ENCODE measurements at places on chromosomes 2 and 18.

DNA sequence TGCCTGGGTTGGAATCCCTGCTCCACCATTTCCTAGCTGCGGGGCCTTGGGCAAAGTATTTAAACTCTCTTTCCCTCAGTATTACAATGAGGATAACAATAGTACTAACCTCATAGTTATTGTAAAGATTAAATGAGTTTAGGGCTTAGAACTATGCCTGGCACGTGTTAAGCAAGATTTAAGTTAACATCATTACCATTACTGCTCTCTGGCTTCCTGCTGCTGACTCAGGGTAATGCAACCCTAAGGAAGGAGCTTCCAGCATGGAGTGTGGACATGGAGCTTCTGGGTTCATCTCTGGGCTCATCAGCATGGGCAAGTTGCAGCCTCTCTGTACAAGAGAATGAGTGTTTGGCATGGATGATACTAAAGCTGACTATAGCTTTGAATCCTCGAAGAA, 374.2 kb upstream of the MAP2 start:
- no peak overlapping the region for H3K27ac ChIP-seq
- no peaks in the 10 kb centered on the region for H3K36me3 ChIP-seq
- H3K27me3 ChIP-seq: no peaks in the 10 kb centered on the region
- H3K4me3 ChIP-seq: no peak overlapping the region
- no peak for DNase-seq
- no peaks in the 10 kb centered on the region for H3K4me1 ChIP-seq

DNA sequence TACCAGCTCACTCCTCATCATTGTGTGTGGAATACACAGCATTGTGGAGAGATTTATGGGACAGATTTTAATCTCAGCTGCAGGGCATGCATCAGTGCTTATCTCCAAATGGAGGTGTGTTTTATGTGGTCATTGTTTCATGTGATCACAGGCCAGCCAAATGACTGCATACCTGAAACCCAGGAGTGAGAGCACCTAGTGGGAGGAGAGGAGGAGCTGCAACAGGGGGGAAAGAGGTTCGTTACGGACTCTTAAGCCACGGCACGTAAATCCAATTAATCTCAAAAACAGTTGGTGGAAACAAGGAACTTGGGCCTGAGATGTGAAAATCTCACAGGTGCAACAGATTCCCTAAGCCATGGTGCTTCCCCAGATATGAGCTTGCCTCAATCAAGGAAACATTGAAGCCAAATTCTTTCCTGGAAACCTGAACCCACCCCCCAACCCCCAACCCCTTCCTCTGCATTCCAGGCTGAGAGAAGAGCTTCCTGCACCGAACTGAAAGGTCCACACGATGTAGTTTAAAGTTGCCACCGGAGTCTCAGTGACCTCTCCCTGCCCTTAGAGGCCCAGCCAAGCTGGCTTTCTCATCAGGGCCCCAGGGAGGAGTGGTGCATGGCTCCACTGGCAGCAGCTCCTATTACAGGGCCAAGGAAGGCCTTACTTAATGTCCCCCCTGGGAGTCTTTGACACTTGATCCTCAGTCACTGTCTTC, 167.4 kb downstream of the C1D start:
- H3K4me1 ChIP-seq: peaks cover 27% of the 10 kb centered on the region
- no peak overlapping the region for H3K4me3 ChIP-seq
- H3K36me3 ChIP-seq: no peaks in the 10 kb centered on the region

DNA sequence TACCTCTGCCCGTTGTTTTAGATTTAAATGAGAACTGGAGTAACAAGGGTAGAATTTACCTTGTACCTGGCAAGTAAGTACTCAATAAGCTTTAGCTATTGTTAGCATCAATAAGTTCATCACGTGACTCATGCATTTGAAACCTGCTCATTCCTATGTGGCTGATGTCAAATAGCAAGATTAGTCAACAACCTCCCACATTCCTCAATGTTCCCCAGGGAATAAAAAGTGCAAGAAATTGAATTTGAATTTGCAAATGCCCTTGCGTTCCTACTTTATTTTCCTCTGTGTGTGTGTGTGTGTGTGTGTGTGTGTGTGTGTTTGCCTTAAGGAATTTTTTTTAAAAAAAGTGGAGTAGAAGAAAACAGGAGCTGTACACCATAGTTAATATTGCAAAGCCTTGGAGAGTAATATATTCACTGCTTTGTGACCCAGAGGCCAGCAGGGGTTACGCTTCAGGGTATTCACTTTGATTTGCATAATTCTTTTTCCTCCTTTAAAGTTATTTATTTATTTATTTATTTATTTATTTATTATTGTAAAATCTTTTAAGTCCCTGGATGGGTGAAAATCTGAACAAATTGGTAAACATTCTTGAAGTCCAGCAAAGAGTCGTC, 43.9 kb upstream of the DNAH7 start:
- no peak for DNase-seq
- H3K27me3 ChIP-seq: no peaks in the 10 kb centered on the region
- H3K36me3 ChIP-seq: no peaks in the 10 kb centered on the region
- peaks cover 17% of the 10 kb centered on the region for H3K4me1 ChIP-seq

GRCh38 chr2:236968880-236969534, 116.7 kb upstream of the COPS8 start:
- DNase-seq: no peak
- no peaks in the 10 kb centered on the region for H3K27me3 ChIP-seq
- no peak overlapping the region for H3K27ac ChIP-seq

DNA sequence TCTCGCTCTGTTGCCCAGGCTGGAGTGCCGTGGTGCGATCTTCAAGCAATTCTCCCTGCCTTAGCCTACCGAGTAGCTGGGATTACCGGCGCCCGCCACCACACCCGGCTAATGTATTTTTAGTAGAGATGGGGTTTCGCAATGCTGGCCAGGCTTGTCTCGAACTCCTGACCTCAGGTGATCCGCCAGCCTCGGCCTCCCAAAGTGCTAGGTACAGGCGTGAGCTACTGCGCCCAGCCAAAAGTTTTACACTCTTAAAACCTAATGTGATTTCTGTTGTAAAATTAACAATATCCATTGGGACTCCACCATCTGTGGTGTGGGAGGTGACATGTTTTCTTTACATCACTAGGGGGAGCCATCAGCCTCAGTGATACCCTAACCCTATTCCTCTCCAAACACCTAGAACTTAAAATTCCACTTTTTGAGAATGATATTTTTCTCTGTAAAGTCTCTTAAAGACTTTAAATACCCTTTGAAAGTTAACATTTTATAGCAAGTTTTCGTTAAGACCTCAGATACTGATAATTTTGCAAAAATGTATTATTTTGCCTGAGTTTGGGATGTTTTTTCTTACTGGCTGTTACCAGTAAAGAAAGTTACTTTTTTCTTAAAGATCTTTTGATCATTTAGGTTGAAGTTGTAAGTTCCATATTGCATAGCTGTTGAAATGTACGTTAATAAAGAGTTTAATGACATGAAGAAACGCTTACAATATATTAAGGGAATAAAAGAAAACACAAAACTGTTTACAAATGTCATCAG, 11.6 kb upstream of the EIF2AK2 start:
- H3K4me1 ChIP-seq: no peaks in the 10 kb centered on the region
